Dorsolateral prefrontal cortex (tissue), 122 donors: ENCODE measurements at places on chromosomes 3 and 15.
A peak's percentile ranks its signal among the peaks of the same experiment; 100 is the strongest.

DNA sequence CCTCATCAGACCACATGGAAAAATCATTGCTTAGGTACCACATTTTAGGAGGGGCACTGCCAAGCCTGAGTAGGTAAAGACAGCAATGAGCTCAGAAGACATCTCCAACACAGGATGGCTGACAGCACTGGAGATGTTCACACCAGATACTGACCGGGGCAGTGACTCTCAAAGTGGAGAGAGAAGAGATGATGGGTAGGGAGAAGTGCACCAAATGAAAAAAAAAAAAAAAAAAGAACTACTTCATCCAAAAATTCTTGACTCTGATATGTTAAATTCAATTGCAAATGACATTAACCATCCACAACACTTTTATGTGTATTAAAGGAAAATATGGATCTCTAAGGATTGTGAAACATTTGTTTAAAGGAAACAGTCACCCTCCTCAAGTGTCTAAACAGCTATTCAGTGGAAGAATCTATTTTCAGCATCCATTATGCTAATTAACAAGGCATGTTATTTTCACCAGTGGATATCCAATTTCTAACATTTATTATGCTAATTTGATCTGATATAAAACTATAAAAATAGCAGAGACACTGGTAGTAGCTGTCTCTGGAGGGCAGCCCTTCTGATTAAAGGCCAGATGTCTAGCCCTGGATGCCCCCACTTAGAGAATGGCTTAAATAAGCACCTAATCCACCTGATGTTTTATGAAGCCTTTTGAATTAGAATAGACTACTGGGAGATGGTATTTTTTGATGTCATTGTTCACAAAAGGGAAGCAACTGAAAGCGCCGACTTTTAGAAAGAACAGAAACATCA, 48.2 kb upstream of the VGLL4 start:
- DNase-seq: no peak

DNA sequence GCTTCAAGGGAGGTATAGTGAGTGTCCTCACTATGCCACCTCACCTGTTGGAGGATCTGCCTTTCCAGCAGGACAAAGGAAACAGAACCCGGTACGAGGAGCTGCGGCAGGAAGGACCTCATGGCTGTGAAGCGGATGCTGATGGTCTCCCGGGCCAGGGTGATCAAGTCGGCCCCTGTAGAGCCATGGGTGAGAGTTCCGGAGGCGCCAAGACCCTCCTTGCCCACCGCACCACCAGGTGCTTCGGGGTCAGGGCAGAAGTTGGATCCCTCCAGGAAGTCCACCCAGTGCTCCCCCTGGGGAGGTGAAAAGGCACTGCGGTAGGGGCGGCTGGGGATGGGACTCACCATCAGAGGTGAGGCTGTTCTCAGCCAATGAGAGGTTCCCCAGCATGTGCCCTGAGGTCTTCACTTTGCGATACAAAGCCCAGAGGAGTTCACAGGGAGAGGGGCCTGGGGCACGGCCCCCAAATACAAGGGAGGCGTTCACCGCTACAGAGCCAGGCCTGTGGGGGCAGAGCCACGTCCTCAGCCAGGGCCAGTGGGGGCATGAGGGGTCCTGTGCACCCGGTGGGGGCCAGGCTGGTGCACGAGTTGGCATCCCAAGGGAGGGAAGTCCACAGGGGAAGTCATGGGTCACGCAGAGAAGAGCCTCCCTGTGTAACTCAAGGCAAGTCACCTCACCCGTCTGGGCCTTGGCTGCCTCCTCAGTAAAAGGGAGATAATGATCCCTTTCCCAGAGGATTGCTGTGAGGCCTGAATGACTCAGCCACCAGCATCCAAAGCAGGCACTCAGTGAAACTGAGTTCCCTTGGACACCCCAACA, 27.7 kb downstream of the C15orf39 start:
- peak; percentile 34 for DNase-seq

- no peak for DNase-seq
Observed at GRCh38 chr3:88362428-88362827, 212.7 kb downstream of the C3orf38 start.

DNA sequence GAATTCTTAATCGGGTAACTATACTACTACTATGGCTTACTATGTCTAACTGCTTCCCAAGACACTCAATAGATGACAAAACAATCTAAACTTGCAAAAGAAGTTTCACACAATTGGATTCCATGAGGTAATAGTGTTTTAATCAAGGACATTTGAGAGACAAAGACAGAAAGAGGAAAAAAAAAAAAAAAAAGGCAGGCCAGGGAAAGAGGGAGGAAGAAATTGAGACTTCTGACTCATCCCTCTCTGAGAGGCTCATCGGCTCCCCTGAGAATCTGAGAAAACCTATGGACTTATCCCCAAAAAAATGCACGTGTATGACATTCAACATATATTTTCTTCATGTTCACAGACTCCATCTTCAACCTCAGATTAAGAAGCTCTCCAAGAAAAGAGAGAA, 61.0 kb downstream of the SCAPER start:
- DNase-seq: no peak

DNA sequence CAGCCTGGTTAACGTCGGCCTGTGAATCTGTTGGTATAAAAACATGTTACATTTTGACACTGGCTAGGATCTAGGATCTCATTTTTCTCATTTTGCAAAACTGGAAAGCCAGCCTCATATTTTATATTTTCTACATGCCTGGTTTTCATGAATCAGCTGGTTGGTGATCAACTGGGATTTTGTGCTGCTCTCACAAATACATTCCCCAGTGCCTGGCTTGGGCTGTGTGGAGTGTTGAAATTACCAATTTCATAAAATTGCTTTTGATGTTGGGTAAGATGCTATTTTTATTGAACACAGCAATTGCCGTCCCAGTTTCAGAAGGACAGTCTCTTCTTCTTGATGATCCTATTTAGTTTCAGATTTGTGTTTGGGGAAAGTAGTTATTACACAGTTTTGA, 604.3 kb downstream of the TAFA4 start:
- DNase-seq: no peak

DNA sequence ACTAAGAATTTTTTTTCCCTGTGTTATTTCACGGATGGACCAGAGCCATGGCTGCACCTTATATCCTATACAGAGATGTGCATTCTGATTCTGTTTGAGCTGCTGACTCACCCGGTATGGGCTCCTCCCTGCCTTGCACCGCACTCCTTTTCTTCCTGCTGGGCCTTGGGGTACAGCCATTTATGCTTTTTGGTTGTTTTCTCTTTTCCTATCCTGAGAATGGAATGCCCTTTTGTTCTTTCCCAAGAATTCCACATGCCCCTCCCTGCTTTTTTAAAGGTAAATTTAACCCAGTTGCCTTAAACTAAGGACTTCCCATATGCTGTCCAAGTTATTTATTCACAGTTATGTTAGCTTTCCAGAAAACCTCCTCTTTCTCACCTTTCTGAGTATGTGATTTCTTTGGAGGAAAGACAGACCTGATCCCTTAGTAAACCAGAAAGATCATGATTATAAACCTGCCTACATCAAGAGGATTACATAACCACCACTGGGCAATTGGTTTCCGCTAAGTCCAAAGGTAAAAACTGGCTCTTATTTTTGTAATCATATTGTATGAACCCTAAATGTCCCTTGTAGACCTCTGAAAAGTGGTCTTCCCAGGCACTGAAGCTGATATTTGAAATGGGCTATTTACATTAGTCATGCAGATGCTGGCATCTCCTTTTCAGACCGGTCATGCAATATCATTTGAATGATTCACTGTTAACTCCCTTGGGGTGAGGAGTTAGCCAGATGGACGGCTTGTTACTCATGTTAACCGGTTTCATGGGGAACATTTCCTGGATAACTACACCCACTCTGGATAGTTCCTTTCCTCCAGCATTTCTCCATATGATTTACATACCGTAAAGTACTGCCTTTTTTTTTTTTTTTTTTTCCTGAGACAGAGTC, 45.5 kb downstream of the TMOD3 start:
- peak; percentile 11 for DNase-seq

DNA sequence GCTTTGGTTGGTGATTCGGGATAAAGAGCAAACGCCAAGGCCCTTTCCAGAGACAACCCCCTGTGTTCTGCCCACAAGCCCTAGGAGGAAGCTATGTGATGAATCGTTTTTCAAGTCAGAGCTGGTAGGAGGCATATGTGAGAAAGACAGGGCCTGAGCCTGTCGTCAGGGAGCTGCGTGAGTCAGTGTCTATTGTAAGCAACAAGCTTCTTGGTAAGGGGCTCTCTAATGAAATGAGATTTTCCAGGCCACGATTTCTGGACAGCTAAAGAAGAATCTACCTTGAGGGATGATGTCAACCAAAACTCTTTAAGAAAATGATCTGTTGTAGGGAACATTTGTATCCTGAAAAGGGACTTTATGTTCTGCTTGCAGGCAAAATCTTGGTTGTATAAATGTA, 318.9 kb upstream of the IL12A start:
- peak; percentile 30 for DNase-seq

DNA sequence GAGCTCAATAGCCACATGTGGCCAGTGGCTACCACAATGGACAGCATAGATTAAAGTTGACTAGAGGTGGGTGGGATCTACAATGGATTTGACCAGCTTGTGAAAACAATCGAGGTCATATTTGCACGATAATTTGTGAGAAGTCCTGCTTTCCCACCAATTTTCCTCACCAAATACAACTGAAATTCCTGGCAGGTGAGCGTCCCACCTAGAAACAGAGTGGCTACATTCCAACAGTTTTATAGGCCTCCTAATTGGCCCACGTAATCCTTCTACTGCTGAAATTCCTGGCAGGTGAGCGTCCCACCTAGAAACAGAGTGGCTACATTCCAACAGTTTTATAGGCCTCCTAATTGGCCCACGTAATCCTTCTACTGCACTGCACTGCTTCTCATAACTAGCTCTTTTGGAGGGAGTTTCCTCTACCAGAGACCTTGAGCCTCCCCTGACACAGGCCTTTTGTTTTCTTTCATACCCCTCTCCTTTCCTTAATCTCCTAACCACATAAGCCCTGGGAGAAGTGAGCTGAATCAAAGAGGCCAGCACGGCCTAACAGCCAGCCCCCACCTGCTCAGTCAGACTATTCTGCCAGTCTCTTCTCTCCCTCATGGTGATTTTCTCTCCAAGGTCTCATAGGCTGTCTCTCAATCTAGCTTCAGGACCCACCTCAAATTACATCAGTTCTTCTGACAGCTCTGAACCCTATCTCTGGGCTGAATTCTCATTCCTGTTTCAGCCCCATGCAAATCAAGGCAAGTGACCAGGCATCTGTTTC, 80.2 kb downstream of the BFSP2 start:
- no peak for DNase-seq

DNA sequence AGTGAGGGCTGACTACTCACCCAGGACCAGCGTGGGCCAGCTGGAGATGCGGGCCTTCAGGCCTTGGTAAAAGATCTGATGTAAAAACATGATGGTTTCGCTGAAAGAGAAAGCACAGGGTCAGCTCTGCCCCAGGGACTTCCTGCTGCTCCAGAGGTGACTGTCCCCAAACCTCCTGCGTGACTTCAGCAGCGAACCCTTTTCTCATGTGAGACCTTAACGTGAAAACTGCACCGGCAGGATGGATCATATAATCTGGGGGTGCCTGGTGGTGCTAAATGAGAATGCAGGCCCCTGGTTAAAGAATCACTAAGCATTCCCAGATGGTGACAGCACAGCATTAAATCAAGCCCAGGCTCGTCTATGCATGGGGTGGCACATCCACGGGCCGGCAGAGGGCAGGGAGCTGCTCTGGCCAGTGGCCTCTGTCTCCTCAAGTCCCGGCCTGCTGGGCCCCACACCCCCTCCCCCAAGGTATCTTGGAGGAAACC, 55.4 kb downstream of the RASGRF1 start:
- peak; percentile 44 for DNase-seq
